Activated CD4-positive, alpha-beta memory T cell treated with anti-CD3 and anti-CD28 coated beads, Interleukin-2, amount 10 ng/mL, durations not matched to agents 7 days and 5 days (primary cell): ENCODE measurements at places on chromosomes 2 and 18. TPM values are rescaled to one million over a fixed set of nuclear protein-coding genes. Genes with fewer than 3 reads are reported as not detected.
A peak's percentile ranks its signal among the peaks of the same experiment; 100 is the strongest.

- no peak overlapping the region for H3K4me3 ChIP-seq
- no peak for DNase-seq
- no peak overlapping the region for H3K27ac ChIP-seq
- H3K4me1 ChIP-seq: peaks cover 4% of the 10 kb centered on the region
- H3K36me3 ChIP-seq: no peaks in the 10 kb centered on the region
- H3K27me3 ChIP-seq: peaks cover 9% of the 10 kb centered on the region
These were observed 12.8 kb upstream of the TTN start for GRCh38 chr2:178819992-178820391.

PLCD4 gene
- total RNA-seq: 0.10 TPM

STPG4 gene
- not detected for total RNA-seq

OTX1 gene
- total RNA-seq: 0.30 TPM

ANKRD12 gene
- total RNA-seq: 103 TPM

DNA sequence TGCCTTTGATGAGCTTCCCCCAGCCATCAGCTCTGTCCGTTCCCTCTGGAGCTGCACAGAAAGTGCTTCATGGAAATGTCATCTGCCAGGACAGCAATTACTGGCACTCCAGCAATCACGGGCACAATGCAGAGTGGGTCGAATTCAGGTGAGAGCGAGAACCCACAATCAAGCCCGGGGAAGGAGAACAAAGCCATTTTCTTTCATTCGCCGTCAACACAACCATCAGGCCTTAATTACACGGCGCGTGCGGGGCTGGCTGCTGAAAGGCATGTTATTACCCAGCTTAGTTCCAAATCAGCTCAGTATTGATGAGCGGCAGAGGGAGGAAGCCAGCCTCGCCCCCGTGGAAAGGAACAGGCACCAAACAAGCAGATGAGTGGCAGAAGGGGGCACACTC is 143.9 kb downstream of the MYT1L start:
- no peaks in the 10 kb centered on the region for H3K4me1 ChIP-seq
- no peak overlapping the region for H3K4me3 ChIP-seq
- H3K27ac ChIP-seq: no peak overlapping the region
- no peak for DNase-seq
- no peaks in the 10 kb centered on the region for H3K27me3 ChIP-seq
- H3K36me3 ChIP-seq: no peaks in the 10 kb centered on the region

GRCh38 chr18:49747876-49748275 is 65.5 kb downstream of the ACAA2 start:
- DNase-seq: no peak
- no peak overlapping the region for H3K27ac ChIP-seq
- H3K27me3 ChIP-seq: peaks cover 17% of the 10 kb centered on the region

DNA sequence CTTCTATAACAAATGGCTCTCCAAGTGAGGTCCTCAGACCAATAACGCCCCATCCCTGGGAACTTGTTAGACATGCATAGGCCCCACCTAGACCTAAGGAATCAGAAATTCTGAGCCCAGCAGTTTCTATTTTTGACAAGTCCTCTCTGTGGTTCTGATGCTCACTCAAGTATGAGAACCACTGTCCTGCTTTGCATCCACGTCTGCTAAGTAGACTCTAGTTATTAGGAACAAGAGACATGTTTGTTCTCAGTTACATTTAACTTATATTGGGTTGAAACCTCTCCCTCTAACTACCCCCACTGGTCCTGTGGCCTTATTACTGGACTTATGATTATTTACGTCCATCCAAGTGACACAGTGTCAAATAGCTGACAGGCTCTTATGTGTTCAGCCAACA is 70.3 kb downstream of the TMEM17 start:
- no peak overlapping the region for H3K27ac ChIP-seq
- no peak overlapping the region for H3K4me3 ChIP-seq
- H3K36me3 ChIP-seq: no peaks in the 10 kb centered on the region
- no peak for DNase-seq
- no peaks in the 10 kb centered on the region for H3K27me3 ChIP-seq
- H3K4me1 ChIP-seq: no peaks in the 10 kb centered on the region

TXNDC2 gene
- 0.30 TPM for total RNA-seq

- no peaks in the 10 kb centered on the region for H3K27me3 ChIP-seq
- no peaks in the 10 kb centered on the region for H3K4me1 ChIP-seq
- no peak for DNase-seq
- no peak overlapping the region for H3K4me3 ChIP-seq
- no peak overlapping the region for H3K27ac ChIP-seq
- H3K36me3 ChIP-seq: no peaks in the 10 kb centered on the region
These were observed 113.6 kb downstream of the ETAA1 start for GRCh38 chr2:67510745-67511144.

DNA sequence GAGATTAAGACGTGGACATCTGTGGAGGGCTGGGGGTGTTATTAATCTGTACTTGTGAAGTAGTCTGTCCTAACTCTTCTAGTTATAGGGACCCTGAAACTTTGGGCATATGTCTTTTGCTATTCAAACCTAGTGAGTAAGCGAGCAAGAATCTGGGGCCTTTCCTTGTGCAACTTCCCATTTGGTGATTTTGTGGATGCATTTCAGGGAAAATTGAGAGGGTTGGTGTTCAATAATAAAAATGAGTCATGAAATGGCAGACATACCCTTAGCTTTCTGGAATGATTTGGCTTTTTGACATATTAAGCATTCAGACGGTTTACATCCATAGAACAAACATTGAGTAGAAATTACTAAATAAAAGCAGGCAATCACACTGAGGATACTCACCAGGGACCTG is 17.0 kb downstream of the COL4A4 start:
- no peak for DNase-seq
- H3K4me3 ChIP-seq: no peak overlapping the region

DNA sequence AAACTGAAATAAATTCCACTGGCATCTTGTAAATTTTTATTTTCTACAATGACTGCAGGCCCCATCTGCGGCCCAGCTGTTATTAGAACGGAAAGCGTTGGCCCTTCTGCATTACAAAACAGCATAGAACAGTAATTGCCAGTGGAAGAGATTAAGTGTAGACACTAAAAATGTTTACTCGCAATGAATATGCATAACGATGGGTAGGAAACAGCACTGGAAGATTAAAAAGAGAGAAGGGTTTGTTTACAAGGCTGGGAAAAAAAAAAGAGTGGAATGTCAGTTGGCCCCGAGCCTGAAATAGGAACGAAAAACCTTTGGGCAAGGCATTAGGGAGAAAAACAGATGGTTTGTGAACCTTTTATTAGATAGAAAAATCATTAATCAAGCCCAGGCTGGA is 275.9 kb upstream of the TCF4 start:
- H3K27me3 ChIP-seq: no peaks in the 10 kb centered on the region
- H3K36me3 ChIP-seq: no peaks in the 10 kb centered on the region
- no peak for DNase-seq
- no peak overlapping the region for H3K4me3 ChIP-seq

DNA sequence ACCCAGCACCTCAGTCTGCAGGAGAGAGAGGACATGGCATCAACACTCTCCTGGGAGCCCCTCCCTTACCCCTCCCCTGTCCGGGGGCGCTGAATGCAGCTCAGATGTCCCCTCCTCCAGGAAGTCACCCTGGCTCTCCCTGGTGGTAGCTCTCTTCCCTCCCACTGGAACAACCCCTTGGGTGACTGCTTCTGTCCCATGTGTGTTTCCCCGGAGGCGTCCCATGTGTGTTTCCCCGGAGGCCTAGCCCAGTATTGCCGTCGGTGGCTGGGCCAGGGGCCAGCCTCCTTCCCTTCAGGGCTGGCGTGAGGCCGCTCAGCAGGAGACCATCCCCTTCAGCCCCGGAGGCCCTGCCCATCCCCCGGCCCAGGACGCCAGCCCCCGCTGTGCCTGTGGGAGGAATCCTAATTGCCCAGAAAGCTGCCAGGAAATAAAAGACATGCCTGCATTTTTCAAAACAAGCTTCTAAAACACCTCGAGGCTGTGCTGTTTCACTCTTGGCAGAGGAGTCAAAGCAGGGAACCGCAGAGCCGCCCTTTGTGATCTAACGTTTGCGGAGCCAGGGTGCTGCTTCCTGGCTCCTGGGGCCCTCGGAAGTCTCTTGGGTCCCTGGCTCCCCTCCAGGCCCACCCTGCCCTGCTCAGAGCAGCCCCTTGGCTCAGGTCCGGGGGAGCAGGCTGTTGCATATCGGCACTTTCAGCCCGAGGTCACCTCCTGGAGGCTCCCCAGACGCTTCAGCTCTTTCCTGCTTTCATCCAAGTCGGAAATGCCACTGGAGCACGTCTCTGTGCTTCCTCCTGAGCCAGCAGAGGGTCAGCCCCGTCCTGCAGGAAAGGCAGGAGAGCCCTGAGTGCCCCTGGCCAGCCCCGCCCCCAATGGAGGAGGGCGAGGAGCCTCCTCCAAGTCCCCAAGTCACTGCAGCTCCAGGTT is 11.4 kb downstream of the SNED1 start:
- peak; percentile 57 for DNase-seq
- peaks cover 25% of the 10 kb centered on the region for H3K4me1 ChIP-seq
- H3K27me3 ChIP-seq: peaks cover 23% of the 10 kb centered on the region
- H3K36me3 ChIP-seq: peaks cover 4% of the 10 kb centered on the region
- peak overlapping the region; percentile 61 for H3K27ac ChIP-seq

CNDP1 gene
- total RNA-seq: not detected

- H3K36me3 ChIP-seq: peaks cover 23% of the 10 kb centered on the region
- peaks cover 28% of the 10 kb centered on the region for H3K4me1 ChIP-seq
- peak overlapping the region; percentile 92 for H3K27ac ChIP-seq
- H3K27me3 ChIP-seq: no peaks in the 10 kb centered on the region
- peak overlapping the region; percentile 83 for H3K4me3 ChIP-seq
These were observed 1.3 kb upstream of the USP34 start for GRCh38 chr2:61471905-61472805.

C2orf66 gene
- 0.33 TPM for total RNA-seq

POTEE gene
- total RNA-seq: 0.73 TPM

GRCh38 chr2:230582851-230583283 is 129.8 kb upstream of the CAB39 start:
- H3K4me1 ChIP-seq: peaks cover 24% of the 10 kb centered on the region
- peak overlapping the region; percentile 45 for H3K27ac ChIP-seq
- H3K4me3 ChIP-seq: peak overlapping the region; percentile 0
- peak; percentile 24 for DNase-seq
- H3K27me3 ChIP-seq: no peaks in the 10 kb centered on the region
- H3K36me3 ChIP-seq: peaks cover 27% of the 10 kb centered on the region

GRCh38 chr2:20486571-20486970 is 39.7 kb downstream of the RHOB start:
- peaks cover 4% of the 10 kb centered on the region for H3K27me3 ChIP-seq
- H3K36me3 ChIP-seq: no peaks in the 10 kb centered on the region
- DNase-seq: no peak

- peak overlapping the region; percentile 78 for H3K4me3 ChIP-seq
- H3K36me3 ChIP-seq: peaks cover 50% of the 10 kb centered on the region
- peak overlapping the region; percentile 100 for H3K27ac ChIP-seq
- H3K27me3 ChIP-seq: no peaks in the 10 kb centered on the region
- H3K4me1 ChIP-seq: peaks cover 66% of the 10 kb centered on the region
- peak; percentile 37 for DNase-seq
These were observed 45.8 kb downstream of the PTPN2 start for GRCh38 chr18:12838178-12838634.

UGT1A10 gene
- total RNA-seq: not detected

DNA sequence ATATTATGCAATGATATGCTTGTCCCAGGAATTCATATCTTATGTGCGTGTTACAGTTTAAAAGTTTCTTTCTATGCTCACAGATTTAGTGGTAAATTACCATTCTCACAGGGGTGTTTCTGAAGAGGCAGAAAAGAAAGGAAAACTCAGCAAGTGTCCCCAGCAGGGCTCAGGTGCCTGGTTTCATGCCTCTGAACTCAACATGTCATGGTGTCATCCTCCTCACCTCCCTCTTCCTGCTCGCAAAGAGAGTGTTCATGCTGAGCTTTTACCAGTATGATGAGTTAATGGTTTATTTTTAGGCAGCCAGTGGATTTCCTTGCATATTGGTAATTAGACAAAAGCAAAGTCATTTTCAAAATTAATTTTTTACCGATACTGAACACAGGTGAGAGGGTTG is 492.9 kb upstream of the ZEB2 start:
- H3K36me3 ChIP-seq: no peaks in the 10 kb centered on the region
- no peak for DNase-seq
- H3K27ac ChIP-seq: no peak overlapping the region
- H3K4me1 ChIP-seq: no peaks in the 10 kb centered on the region
- H3K27me3 ChIP-seq: no peaks in the 10 kb centered on the region

DNA sequence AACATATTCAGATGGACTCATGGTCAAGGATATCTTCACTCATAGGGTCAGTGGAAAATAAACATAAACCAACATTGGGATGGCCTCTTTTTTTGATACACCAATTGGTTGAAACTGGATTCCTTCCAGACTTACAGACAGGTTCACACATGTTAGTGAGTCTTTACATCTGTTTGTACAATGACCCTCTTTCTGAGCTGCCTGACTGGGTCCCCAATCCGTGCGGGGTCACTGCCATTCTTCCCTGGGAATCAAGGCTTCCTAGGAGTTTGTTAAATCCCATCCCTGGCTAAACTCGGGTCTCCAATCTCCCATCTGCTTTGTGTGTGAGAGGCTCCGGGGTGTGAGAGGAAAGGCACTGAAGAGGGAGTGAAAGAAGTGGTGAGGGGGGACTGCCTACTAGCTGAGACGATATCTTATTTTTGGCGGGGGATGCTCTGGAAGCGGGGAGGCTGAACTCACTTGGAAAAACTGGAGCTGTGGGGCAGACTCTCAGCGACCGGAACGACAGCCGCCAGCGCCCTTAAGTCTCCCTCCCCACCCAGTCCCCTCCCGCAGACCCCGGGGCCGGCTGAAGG is 487 bp downstream of the STARD6 start:
- H3K36me3 ChIP-seq: peaks cover 16% of the 10 kb centered on the region
- peaks cover 2% of the 10 kb centered on the region for H3K27me3 ChIP-seq
- H3K27ac ChIP-seq: peak overlapping the region; percentile 91
- H3K4me3 ChIP-seq: peak overlapping the region; percentile 95
- DNase-seq: no peak
- H3K4me1 ChIP-seq: peaks cover 31% of the 10 kb centered on the region

DNA sequence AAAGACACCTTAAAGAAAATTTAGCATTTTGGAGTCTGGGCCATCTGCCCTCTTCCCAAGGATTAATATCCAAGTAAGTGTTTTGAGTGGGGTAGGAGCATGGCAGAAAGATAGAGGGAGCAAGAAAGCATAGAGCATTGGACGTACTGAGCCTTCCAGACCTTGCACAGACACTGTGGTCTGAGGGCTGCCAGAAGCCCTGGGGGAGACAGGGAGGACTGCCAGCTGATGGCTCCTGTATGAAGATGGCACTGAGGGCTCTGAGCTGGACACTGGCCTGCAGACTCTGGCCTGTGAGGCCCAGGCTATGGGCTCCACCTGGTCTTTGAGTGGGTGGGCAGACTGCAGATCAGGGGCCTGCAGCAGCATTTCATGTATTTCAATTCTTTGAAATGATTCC is 2.9 kb upstream of the PKDCC start:
- no peak overlapping the region for H3K4me3 ChIP-seq
- H3K36me3 ChIP-seq: no peaks in the 10 kb centered on the region
- H3K27ac ChIP-seq: no peak overlapping the region

- H3K4me1 ChIP-seq: no peaks in the 10 kb centered on the region
- H3K36me3 ChIP-seq: no peaks in the 10 kb centered on the region
- no peaks in the 10 kb centered on the region for H3K27me3 ChIP-seq
These were observed 309.0 kb upstream of the MEIS1 start for GRCh38 chr2:66125951-66126350.

OSR1 gene
- total RNA-seq: not detected
